NAMALWA (cell line): ENCODE measurements at places on chromosomes 12 and 14.
A peak's percentile ranks its signal among the peaks of the same experiment; 100 is the strongest.

- peak; percentile 18 for DNase-seq
These were observed 153.5 kb upstream of the MAX start for GRCh38 chr14:65255583-65256461.

GRCh38 chr14:41397926-41398325 is 208.8 kb upstream of the LRFN5 start:
- DNase-seq, result no peak

DNA sequence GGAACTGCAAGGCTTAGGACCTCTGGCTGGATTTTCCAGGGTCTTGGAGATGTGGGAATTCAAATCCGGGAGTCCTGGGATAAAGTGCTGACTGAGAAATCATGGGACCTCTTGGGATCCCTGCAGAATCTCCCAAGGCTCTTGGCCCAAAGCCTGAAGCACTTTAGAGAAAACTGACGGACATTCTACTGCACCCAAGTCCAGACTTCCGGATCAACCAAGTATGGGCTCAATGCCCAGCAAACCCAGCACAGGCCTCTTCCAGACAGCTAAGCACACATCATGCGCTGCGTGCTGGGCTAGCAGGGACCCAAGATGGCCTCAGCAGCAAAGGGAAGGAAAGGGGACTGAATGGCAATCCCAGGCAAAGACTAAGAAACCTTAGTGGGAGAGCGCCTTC is 85.0 kb downstream of the ACTN1 start:
- DNase-seq, result no peak

DNA sequence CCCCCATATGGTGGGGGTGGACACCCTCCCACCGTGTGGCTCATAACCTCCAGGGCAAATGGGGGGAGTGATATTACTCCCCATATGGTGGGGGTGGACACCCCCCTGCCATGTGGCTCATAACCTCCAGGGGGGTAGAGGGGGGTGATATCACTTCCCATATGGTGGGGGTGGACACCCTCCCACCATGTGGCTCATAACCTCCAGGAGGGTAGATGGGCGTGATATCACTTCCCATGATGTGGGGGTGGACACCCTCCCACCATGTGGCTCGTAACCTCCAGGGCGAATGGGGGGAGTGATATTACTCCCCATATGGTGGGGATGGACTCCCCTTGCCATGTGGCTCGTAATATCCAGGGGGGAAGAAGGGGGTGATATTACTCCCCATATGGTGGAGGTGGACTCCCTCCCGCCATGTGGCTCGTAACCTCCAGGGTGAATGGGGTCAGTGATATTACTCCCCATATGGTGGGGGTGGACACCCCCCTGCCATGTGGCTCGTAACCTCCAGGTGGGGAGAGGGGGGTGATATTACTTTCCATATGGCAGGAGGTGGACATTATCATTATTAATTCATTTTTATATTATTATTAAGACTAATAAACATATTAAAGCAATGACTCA is 51.2 kb upstream of the OXA1L start:
- DNase-seq, result no peak

DNA sequence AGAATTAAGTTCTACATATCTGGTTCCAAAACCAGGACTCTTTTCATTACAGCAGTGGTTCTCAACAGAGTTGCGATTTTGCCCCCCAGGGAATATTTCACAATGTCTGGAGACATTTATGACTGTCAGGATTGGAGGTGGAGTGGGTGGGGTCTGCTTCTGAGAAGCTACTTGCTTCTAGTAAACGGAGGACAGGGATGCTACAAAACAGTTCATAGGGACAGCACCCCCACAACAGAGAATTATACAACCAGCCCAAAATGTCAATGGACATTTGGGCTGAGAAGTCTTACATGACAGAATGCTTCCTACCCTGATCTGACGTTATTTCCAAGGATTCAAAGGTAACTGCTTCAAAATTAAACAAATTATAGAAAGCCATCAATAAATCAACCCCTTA is 739 bp upstream of the SPATA7 start:
- DNase-seq, result peak; percentile 9

- no peak for DNase-seq
These were observed 5.3 kb downstream of the TMEM253 start for GRCh38 chr14:21106176-21106497.

DNA sequence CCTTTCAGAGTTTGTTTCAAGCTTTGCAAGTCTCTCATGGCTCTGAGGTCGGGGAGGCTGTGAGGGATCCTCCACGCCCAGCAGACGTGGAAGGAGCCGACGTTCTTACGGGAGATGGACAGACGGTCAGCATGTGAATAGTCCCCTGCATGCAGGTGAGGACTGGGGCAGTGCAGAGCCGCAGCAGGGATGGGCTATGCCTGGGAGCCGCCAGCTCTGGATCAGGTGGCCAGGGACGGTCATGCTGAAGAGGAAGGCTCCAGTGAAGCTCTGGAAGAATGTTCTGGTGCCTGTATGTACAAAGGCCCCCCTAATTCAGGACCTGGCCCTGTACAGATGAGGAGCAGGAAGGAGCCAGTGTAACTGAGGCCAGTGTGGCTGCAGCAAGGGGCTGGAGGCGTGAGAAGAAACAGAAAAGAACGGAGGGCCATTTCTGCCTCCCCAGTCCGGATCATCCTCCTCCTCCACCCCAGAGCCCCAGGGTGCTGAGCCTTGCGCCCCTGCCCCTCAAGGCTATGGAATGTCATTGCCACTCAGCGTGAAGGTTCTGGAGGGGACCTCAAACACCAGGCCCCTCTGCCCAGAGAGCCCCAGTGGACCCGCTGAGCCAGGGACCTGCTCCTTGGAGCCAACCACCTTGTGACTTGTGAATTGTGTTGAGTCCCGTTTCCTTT is 96.8 kb upstream of the DIO3 start:
- DNase-seq, result no peak

- DNase-seq, result peak; percentile 73
These were observed at the start of gene CIDEB for GRCh38 chr14:24307575-24308341. Gene CIDEB (minus strand): TSS chr14:24307977. CDS start chr14:24307858, 119 bp downstream.

GRCh38 chr14:33568935-33569579 is 381.8 kb downstream of the EGLN3 start:
- DNase-seq, result no peak

- no peak for DNase-seq
These were observed 314.7 kb downstream of the NAV3 start for GRCh38 chr12:78145398-78145797.

DNA sequence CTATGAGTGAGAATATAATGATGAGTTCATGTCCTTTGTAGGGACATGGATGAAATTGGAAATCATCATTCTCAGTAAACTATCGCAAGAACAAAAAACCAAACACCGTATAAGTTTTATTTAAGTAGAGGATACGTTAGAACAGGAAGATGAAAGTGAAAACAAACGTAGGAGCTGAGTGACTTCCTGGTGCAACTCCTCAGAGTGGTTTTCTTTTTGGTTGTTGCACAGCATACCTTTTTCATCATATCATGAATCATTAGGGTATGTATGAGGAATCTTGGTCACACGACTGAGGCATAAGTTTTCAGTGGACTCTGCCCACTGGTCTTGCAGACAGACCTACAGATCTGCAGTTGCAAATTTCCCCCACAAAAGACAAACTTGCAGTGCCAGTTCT is 199.0 kb downstream of the LRFN5 start:
- no peak for DNase-seq

DNA sequence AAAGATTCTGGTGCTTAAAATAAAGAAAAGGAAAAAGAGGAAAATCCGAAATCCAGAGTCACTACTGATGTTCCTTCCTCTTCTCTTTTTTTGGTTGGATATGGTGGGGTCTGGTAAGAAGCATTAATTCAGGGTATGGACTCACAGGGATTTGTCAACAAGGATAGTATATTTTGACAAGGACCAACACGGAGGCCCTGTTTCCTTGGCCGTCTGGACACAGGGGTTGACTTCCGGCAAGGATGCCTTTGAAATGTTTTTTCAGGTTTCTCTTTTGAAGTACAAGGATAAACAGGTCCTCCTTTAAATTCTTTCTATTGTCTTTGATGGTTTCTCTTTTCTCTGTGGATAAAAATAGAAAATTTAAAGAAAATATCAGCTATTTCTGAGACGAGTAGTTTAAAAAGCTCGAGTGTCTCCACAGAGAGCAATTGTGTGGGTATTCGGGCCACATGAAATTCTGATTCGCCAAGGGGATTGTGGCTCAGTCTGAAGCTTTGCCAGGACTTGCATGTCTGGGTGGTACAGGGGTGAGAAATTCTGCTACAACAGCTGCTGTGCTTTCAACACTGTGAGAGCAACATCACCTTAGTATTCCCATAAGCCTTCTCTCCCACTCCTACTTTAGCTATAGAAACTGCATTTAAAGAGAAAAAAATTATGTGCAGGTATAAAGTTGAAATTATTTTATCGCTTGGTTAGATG is 88.5 kb upstream of the CSRP2 start:
- DNase-seq, result no peak

GRCh38 chr14:89242652-89243279 is 174.3 kb downstream of the FOXN3 start:
- DNase-seq, result no peak

- no peak for DNase-seq
These were observed 1.1 kb downstream of the KMT5A start for GRCh38 chr12:123384994-123385376.
